ENCODE measurements at places on chromosomes 1 and 21.

DNA sequence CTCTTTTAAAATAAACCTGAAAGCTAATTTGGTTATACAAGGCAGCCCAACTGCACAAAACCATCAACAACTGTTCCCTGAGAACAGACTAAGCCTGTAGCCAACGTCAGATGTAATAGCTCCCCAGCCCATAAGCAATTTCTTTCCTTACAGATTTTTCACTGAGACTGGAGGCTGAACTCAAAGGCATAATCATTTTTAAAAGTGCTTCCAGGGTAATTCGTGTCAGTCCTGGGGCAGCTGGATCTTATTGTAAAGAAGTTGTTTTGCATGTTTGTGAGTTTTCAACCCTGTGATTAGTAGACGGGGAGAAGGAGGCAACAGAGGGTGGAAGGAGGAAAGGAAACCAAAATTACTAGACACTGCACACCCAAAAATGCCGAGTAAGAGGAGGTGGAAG lies 3.2 kb downstream of the DPT start:
- DNase-seq, result no peak

DNA sequence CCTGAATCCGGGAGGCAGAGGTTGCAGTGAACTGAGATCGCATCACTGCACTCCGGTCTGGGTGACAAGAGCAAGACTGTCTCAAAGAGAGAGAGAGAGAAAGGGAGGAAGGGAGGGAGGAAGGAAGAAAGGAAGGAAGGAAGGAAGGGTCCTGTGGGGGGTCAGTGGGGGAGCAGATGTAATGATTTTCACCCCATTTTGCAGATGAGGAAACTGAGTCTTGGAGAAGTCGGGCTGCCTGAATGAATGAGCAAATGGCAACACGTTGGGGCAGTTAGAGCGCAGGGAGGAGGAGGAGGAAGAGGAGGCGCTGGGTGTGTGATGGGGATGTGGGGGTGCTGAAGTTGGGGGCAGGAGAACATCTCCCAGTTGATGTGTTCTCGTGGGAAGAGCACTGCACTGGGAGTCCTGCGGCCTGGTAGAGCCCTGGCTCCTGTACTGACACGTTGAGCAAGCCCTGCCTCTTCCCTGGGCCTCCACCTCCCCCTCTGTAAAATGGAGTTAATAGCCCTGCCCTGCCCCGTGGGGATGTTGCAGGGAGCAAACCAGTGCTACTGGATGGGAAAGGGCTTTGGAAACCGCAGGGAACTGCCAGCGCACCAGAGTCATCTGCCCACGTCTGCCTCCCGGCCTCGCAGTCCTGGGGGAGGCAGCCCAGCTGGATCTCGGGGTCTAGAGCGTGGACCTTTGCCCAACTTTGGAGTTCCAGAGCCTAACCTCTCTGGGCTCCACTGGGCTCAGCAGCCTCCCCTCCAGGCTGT lies 103.2 kb upstream of the CASZ1 start:
- DNase-seq, result no peak

DNA sequence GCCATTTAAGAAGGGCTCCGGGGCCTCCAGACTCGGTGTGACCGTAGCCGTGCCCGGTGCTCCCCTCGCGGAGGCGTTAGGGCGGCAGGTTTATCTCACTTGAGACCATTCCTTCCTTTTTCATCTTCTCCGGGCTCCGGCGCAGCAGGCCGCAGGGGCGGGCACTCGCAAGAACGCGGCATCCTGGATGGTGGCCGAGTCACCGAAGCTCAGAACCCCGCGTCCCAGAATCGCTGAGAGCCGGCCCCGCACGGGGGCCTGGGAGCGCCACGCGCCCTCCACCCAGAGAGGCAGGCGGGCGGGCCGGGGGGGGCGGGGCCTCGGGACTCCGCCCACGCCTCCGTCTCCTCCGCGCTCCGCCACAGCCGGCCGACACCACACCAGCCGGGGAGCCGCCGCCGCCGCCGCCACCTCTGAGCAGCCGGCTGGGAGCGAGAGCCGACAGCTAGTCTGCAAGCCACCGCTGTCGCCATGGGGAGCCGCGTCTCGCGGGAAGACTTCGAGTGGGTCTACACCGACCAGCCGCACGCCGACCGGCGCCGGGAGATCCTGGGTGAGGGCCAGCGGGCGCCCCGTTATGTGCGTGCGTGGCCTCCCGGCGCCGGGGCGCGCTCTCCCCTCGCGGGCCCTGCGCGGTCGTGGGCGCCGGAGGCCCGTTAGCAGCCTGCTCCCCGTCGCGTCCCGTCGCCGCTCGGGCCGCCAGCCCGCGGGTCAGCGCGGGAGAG lies at the start of gene DEGS1:
Gene DEGS1, plus strand, starts transcription at position 375 of the 725 bp plus-strand sequence. Its CDS starts 97 bp downstream, at position 472.
- peak; percentile 87 for DNase-seq

DNA sequence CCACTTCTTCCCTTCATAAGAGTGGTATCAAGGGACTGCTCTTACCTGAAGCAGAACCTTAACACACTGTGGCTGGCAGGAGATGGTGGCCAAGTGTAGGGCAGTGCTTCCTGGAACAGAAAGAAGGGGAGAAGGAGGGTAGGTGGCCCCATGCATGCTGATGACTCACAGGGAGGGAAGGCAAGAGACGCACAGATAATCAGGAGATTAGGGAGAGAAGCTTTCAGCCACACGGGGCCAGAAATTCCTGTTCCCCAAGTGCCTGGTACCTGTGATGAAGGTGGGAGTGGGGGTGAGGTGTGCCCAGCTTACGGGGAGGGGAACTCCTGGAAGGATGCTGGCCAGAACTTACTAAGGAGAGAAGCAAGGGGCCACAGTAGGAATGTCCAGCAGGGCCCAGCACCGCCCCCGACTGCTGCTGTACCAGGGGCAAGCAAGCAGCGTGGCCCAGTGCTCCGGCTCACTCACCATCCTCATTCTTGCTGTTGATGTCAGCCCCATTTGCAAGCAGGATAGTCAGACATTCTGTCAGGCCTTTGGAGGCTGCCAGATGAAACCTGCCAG lies 7.7 kb downstream of the ANKRD35 start:
- no peak for DNase-seq

- no peak for DNase-seq
Observed at GRCh38 chr1:221706876-221707582, 34.9 kb downstream of the DUSP10 start.

DNA sequence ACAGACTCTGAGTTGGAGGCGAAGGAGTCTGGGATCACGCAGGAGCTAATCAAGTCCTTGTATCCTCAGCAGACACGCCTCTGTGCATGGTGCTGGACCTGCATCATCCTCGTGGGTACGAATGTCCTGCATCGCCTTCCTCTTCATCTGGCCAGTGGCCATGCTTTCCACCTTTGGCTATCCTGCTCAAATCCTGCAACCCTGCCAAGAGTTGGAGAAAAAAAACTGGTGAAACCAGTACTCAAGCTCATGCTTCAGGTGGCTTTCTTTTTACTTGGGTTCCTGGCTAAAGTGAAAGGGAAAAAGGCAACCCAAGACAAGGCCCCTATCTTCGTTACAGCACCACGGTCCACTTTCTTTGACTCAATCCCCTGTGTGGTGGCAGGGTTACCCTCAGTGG lies 8.9 kb downstream of the SETSIP start:
- no peak for DNase-seq

DNA sequence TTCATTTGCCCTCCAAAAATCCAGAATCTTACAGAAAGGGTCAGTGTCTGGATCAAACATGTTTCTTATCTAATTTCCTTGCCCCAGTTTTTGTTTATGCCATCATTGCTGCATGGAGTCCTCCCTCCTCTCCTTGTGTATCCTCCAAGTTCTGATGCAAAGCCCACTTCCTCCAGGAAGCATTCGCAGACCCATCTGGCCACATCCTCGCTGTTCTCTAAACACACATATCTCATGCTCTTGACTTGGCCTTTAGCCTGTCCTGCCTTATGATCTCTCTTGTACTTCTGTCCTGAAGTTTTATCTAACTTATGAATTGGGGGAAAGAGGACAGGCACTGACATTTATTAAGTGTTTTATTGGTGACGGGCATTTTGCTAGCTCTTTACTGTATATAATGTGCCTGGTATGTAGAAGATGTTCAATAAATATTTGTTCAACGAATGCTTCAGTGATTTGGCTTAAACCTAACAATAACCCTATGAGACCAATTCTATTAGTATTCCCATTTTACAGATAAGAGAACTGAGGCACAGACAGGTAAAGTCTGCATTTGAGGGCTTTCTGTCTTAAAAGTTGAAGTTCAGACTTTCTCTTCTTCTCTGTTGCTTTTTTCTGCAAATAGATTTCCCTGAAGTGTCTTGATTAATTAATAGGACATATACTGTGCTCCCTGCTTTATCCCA lies 19.2 kb upstream of the ID3 start:
- no peak for DNase-seq

- no peak for DNase-seq
Observed at GRCh38 chr1:18119771-18120377, 12.3 kb downstream of the IGSF21 start.

- DNase-seq, result no peak
Observed at GRCh38 chr1:195733408-195733807, 874.8 kb downstream of the KCNT2 start.

GRCh38 chr1:46043458-46044017 lies 88.9 kb downstream of the PIK3R3 start:
- no peak for DNase-seq

- no peak for DNase-seq
Observed at GRCh38 chr1:119600561-119600960, 47.5 kb downstream of the ZNF697 start.

DNA sequence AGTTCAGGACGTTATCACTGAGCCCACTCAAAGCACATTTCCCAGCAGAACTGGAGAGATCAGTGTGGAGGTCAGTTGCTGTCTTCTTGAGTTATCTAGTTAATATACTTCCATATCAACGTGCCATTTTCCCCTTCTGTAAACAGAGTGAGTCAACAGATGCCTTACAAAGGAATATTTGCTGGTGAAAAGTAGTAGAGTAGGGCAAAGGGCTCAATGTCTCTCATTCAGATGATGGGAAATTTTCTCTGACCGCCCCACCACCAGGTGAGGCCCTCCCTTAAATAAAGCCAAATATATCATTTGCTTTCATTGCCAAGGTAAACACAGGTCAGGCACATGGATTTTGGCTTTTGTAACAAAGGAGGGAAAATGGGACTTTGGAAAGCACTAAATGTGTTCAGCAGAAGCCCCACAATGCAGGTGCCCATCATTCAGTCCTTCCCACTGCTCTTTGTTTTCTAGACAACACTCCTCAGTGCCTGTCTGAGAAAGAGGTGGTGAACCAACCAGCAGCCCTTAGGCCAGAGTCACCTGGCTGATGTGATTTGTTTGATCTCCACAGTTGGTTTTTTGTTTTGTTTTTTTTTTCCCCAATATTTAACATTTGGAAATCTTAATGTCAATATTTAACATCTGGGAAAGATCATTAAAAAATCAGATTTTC lies 40.5 kb upstream of the SAMD13 start:
- no peak for DNase-seq

DNA sequence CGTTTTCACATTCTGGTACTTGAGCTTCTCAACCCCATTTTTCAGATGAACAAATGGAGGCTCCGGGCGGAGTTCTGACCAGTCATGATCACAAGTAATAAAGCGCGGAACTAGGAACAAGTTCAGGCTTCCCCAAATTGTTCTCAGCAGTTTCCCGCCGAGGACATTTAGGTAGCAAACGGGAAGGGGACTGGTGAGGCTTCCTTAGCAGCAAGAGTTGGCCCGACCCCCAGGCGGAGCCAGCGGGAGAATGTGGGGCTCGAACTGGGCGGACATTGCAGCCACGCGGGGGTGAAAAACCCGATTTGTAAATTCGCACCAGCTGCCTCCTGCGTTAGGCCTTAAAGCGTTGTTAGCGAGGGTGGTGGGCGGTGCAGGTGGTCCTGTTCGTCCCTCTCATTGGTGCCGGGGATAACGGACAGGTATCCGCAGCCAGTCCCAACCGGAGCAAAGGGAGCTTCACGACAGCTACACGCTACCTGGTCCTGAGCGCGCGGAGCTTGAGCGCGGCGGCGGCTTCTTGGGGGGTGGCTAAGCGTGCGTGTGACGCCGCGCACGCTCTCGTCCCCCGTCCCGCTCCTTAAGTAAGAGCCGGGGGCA lies 15.3 kb downstream of the SEMA6C start:
- peak; percentile 76 for DNase-seq

- DNase-seq, result no peak
Observed at GRCh38 chr1:240701412-240701811, 89.5 kb upstream of the GREM2 start.

DNA sequence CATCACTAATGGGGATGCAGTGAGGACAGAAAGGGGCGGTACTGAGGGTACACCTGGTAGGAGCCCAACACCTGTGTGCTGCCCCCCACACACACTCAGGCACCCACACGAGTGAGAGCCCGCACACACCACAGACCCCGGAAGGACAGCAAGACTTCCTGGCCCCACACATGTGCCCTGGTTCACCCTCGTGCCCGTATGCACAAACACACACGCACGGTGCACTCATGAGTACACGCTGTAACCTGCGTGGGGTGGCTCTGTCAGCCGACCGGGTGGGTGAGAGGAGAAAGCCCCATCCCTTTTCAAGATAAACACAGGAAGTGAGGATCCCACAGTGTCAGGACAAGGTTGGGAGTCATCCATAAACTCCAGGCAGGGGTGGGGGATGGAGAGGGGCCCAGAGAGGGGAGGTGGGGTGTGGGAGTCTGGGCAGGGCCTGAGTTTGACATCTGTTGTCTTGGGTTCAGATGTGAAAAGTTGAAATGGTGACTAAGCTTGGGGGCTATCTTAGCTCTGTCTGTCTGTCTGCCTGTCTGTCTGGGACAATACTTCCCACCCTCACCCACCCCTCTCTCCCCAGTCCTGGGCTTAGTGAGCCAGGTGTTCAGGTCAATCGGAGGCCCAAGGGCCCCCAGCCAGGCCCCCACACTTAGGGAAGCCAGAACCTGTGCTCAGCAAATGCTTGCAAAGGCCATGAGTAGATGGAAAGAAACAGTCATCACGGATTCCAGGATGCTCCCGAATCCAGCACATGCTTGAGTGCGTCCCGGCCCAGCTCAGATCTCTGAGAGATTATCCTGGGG lies 119.8 kb upstream of the ZBTB40 start:
- no peak for DNase-seq

DNA sequence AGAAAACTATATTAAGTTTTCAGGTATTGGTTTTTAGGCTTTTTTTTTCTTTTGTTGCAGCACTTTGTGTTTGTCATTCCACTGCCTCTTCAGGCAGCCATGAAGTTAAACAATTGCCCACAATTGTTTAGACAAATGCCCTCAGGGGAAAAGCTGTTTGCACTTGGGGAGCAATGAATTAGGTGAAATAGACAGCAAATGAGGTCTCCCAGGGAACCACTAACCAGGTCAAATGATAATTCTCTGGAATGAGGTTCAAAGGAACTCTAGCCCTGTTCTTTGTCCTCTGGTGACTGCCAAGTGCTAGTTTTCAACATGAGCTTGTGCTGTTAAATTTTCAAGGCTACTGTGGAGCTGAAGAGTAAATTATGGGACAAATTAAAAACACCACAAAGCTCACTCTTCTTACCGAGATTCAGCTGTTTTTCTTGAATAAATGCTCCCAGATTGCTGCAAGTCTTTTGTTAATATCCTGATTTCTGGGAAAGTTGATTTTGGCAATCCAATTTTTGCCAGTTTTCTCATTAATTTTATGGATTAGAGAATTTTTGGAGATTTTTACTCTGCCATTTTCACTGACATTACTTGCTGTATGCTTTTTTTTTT lies 15.1 kb upstream of the MAB21L3 start:
- no peak for DNase-seq

- peak; percentile 77 for DNase-seq
Observed at GRCh38 chr1:244047621-244048255, 3.3 kb upstream of the ZBTB18 start.
